ENCODE measurements at places on chromosomes 16 and 17.

DNA sequence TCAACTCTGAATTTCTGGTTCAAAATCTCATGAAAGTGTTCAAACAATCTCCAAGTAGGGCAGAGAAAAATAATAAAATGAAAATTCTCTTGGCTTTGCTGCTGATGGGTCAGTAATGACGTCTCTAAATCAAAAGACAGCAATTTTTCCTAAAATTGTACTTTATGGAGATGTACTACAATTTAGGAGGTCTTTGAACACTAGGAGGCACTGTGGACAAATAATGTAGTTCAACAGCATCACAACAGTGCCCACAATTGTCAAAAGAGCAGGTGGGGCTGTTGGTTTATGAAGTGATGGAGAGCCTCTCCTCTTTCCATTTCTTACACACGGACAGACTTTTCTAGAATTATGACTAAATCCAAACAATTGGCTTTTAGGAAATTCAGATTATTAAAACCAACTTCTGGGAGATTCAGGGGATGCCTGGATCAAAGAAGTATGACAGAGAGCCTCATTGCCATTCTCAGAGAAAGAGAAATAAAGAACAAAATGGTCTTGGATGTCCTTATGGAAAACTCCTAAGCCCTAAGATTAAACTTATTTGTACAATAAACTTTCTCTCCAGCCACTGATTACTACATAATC lies 23.8 kb downstream of the EZH1 start:
- DNase-seq: peak; percentile 80

GRCh38 chr17:70215656-70216055 lies 46.3 kb downstream of the KCNJ2 start:
- DNase-seq: no peak

GRCh38 chr17:82170412-82170961 lies 42.2 kb downstream of the CCDC57 start:
- DNase-seq: no peak

DNA sequence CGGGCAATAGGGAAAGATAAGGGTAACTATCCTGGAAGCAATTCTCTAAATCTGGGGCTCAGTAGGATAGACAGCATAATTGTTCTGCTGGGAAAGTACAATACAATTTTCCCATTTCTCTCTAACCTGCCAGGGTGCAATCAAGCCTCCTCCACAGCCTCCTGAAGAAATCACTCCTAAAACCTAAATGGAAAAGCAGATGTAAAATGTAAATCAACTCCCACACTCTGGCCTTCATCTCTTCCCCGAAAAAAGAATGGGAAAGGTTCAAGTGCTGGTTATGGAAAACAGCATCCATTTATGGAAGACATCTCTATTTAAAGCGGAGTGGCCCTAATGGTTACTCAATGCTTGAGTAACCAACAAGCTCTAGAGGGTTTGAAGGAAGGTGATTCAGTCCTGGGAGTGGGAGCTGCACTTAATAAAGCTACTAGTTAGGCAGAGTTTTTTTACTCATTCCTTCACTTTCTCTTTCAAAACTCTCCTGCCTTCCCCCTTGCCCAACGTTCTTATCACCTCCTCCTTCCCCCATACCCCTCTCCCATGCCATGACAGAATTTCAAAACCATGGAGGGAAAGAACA lies 5.1 kb downstream of the MMD start:
- no peak for DNase-seq

GRCh38 chr16:67659675-67660563 lies at the start of gene ACD:
TSS of gene ACD (minus strand) at chr16:67660260. CDS start at chr16:67660220, 40 bp downstream.
- DNase-seq: peak; percentile 83

DNA sequence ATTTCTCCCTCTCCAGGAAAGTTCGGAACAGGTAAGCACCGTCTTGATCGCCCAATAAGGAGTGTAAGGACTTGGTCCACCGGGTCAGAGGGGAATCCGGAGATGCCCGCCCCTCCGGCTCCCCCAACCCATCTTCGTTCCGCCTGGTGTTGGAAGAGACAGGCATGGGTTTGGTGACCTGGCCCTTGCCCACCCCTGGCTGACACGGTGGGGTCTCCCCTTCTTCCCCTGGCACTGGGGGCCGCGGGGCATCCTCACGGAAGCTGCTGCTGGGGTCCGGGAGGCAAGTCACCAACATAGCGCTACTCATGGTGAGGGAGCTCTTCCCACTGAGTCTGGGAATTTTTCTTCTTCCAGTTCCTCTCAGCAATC lies 3.2 kb downstream of the AXIN2 start:
- no peak for DNase-seq

DNA sequence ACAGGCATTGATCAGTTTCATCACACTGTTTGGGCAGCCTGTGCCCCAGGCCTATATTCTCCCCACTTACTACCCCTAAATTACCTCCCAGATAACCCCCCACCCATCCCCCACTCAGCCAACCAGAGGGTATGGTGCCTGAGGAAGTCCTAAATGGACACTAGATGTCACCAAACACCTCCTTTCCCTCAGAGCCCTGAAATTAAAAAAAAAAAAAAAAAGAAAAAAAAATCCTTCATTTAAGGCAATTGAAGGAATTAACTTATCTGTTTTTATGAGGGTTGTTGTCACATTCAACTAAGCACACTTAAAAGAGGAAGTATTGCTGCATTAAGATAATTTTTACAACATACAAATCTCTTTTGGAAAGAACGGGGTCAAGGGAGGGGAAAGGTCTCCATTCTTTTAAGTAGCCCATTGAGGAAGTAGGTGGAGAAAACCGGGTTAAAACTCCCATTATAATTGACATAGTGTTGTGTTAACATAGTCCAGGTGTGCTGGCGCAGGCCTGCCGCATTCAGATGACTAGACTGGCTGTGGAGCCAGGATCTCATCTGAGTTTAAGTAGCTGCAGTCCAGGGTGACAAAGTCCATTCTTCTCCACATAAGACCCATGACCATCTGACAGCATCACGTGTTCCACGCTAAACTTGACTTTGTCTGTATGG lies 46.3 kb downstream of the SNX11 start:
- peak; percentile 22 for DNase-seq

DNA sequence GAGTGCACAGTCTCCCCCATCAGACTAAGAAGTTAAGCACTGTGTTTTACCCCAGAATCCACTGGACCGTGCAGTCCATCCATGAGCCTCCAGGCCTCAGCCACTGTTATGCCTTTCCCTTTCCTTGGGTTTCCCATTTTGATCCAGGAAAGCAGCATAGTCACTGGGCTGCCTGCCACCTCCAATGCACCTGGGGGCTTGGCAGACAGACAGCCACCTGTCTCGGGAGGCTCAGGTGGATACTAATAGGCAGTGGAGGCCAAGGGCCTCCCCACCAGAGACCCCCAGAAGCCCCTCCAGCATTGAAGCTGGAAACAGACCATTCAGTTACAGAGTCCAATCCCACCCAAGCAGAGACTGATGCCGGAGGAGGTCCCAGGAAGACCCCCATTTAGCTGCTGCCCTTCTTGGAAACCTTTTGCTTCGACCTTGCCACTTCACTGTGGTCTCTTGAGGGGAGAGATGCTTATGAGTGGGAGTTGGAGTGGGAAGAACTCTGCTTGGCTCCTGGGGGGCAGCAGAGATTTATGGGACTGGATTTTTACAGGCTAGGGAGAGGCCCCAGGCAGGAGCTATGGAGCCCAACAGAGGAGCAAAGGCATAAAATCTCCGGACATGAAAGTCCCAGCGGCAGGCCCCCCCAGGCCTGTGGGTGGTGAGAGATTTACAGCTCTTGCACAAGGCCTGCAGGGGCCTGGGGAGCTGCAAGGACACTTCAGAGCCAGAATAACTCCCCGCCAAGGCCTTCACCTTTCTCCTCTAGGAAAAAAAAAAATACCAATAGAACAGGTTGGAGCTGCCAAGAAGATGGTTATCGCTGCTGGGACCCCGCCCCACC lies 12.2 kb upstream of the SP2 start:
- DNase-seq: no peak

DNA sequence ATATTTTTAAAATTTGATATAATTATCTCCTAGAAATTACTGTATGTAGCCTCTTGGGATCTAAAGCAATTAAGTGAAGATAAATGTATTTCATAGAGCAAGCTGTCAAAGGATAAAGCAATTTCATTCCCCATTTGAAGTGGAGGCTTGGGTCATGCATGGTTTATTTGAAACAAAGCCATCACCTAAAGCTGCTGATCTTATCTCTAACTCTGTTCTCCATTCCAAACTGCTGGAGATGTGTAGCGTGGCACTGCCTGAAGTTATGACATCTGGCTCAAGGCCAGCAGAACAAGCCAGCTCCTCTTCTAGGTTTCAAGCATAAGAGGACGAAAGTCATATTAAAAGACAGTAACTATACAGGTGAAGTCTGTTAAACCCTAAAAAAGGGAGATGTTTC lies 83.9 kb downstream of the HIC1 start:
- no peak for DNase-seq

- DNase-seq: no peak
Observed at GRCh38 chr16:51766739-51767138, 615.7 kb upstream of the SALL1 start.
